ENCODE measurements at places on chromosomes 3 and 15.

GRCh38 chr3:88744896-88745295 is 362.5 kb upstream of the EPHA3 start:
- no peak for DNase-seq

DNA sequence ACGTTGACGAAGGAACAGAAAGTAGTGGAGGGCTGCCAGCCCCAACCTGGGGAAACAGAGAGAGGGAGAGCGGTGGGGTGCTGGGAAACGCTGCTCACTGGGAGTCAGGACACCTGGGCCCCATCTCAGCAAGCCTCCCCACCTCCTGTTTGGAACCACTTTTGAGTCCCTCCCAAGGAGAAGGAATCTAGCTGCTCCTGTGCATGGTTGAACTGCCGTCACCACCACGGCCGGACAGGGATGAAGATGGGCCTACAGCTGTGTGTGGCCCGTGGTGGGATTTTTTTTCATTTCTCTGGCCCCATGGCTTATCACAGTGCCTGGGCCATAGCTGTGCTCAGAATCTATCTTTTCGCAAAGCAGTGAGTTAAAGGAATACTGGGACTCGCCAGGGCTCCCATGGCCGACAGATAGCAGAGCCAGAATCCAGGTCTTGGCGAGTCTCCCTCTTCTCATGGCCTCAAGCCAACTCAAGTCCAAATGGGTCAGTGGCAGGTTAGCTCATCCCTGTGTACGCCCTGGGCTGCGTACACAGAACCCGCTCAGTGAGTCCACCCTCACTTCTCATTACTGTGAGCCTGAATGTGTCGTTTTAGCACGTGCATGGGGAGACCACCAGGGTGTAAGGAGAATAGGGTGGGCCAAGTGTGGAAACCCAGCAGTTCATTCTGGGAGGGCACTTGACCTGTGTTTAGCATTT is 271.2 kb downstream of the FAM43A start:
- no peak for DNase-seq

DNA sequence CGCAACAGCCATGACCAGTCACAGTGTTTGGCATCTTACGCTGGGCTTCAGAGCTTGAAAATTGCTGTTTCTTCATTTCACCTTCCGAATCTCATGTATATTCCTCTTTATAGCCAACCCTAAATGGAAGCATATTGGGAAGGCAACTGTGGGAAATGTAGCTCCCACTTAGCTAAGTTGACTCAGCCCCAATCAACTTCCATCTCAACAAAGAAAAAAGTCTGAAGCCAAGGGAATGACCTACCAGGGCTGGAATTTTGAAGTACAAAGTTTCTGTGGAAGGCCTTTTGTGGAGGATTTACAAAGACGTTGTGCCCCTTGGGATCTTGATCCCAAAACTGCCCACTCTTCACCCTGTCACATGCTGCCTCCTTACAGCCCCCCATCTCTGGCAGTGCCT is 85.2 kb upstream of the OXTR start:
- no peak for DNase-seq

- no peak for DNase-seq
These were observed 8.9 kb downstream of the DNAJC19 start for GRCh38 chr3:180980611-180981010.

DNA sequence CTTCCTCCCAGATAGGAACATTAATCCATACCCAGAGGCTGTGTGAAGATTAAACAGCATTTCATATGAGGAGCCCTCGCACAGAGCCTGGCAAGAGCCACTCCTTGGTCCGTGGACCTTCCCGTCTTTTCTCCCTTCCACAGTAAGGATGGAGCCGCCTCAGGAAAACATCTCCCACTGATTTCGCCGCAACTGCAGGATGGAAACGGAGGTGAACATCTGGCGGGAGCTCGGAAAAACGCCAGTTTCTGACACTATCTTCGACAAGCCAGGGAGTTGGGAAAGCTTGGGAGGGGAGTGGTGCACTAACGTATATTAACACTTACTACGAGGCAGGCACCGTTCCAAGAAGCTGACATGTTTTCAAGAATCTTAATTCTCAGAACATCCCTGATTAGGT is 157.9 kb downstream of the XXYLT1 start:
- DNase-seq, result no peak

- DNase-seq, result no peak
These were observed 24.4 kb downstream of the LARP6 start for GRCh38 chr15:70829371-70830166.
